ENCODE measurements at places on chromosomes 4 and X.

DNA sequence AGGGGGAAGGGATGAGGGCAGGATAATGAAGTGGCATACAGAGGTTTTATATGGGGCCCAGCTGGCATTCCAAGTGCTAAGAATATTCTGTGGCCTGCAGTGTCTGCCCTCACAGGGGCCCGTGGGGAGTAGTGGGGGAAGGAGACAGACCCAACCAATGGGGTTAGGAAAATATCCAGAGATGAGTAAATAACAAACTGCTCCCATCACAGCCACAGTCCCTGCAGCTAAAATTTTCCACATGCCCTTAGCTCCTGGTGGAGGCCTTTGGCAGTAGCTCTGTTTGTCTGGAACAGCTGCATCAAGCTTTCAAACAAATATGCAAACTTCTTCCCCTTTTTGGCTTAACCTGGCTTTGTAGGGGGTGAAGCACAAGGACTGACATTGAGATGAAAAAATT, 3.1 kb downstream of the SRPX2 start:
- no peak for DNase-seq

GRCh38 chrX:42988700-42989099, 210.7 kb upstream of the PPP1R2C start:
- DNase-seq = no peak

- DNase-seq = no peak
These were observed 534.4 kb downstream of the MID1IP1 start for GRCh38 chrX:39335513-39336235.

DNA sequence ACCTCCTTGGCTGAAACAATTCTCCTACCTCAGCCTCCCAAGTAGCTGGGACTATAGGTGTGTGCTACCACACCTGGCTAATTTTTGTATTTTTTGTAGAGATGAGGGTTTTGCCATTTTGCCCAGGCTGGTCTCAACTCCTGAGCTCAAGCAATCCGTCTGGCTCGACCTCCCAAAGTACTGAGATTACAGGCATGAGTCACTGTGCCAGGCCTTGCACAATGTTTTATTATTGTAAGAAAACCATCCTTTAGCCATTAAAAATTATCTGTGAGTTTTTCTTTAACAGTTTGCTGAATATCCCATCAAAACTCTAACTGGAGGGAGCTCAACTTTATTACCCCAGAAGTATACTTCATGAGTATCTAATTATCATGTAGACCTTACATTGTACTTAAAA, 900.3 kb downstream of the PCDH7 start:
- no peak for DNase-seq

DNA sequence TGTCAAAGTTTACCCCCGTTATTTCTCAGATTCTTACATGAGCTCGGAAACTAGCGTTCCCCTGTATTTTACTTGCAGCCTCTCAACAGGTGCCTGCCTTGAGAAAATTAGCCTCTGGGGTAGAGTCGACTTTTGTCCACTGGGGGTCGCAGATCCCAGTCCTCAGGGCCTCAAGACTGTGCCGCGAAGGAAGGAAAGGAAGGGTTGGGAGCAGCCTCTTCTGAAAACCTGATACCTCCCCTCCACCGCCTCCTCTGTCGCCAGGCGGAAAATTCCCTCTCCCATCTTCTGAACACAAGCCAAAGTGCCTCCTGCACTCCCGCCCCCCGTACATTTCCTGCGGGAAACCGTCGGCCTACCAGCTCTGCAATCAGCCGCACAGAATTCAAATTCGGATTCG, 44.4 kb upstream of the TMSB15B start:
- peak; percentile 63 for DNase-seq

- DNase-seq = no peak
These were observed 33.1 kb downstream of the MAOB start for GRCh38 chrX:43849173-43849572.

- DNase-seq = no peak
These were observed 836 bp upstream of the LNX1 start for GRCh38 chr4:53592122-53592521.

- no peak for DNase-seq
These were observed 16.6 kb upstream of the ERCC6L start for GRCh38 chrX:72255445-72255844.

DNA sequence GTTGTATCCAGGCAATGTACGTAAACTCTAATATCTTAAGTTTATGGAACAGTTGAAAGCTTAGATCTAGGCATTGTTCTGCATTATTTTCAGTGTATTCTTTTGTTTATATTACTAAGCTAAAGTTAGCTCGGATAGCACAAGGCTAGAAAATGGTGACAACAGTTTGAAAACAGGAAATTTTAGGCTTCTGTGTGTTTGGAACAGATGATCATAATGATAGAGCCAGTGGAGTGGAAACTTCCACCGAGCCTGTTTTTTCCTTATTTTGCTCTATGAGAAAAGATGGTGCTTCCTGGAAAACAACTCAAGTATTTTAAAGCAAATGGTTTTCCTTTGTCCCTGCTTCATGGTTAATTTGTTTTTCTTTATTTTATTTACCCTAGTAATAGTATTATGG, 70.8 kb downstream of the GAB1 start:
- no peak for DNase-seq

GRCh38 chrX:54230435-54231148, 47.5 kb upstream of the FAM120C start:
- DNase-seq = no peak

- DNase-seq = no peak
These were observed 10.6 kb downstream of the FAM184B start for GRCh38 chr4:17770845-17771244.

DNA sequence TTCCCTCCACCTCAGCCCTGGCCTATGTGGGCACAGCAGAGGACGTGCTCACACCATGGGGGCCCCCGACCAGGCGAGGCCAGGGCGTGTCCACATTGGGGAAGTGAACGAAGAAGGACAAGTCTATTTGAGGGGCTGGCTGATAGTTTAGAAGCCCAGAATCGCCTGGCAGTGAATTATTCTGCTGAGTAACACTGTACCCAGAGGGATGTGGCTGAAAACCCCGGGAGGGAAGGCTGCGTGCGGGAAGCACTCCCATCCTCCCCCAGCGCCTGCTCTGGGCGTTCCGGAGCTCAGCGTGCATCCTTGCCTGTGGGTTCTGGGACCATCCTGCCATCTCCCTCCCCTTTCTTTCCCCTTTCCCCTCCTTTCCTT, 66.6 kb downstream of the TRMT44 start:
- DNase-seq = no peak

DNA sequence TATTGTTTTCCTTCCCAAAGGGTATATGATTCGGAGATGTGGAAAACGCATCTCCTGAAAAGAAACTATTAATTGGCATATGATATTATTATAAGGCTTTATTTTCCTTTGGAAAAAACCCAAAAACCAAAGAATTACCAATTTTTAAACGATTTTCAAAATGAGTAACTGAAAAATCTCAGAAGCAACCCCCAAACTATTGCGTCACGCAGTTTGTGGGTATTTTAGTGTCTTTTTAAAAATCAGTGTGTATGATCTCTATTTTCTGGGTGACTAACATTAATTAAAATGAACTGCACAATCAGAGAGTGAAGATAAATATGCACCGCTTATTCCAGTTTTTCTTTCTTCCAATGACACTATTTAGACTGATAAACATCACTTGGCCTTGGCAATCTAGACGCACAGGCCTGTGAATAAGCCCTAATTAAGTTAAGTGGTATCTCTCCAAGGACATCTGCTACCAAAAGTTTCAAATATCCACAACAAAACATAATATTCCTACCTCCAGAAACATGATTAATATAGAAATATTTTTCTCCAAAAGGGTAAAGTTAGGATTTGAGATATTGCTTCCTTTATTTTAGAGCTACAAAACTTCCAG, 511.5 kb upstream of the FAM241A start:
- DNase-seq = no peak

- DNase-seq = no peak
These were observed 11.0 kb downstream of the EFHC2 start for GRCh38 chrX:44332437-44332836.

- DNase-seq = no peak
These were observed 4.5 kb downstream of the UBA1 start for GRCh38 chrX:47198026-47198686.

DNA sequence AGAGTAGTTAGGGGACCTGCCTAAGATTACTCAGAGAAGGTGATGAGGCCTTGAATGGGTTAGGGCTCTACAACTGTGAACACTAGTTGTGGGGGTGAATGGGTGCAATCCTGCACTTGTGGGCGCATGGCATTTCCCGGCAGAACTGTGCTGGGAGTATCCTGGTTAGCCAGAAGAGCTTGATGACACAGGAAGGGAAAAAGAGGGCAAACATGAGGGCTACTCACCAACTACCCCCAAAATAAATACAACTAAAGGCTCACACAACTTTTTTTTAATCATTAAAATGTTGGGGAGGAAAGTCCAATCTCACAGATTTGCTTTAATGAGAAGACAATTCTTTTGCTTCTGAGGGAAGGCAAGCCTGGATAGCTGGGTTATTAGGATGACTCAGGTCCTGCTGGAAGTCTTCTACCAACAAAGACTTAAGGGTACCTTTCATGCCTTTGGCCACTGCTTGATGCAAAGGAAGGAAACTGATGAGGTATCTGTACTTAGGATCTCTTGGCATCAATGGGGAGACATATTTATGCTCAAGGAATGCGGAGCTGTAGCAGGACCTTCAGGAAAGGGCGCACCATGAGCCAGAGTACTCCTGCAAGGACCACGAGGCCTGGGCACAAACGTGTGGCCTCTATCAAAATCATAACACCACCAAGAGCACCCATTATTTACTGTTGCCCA, 2.6 kb downstream of the PHKA2 start:
- DNase-seq = no peak

DNA sequence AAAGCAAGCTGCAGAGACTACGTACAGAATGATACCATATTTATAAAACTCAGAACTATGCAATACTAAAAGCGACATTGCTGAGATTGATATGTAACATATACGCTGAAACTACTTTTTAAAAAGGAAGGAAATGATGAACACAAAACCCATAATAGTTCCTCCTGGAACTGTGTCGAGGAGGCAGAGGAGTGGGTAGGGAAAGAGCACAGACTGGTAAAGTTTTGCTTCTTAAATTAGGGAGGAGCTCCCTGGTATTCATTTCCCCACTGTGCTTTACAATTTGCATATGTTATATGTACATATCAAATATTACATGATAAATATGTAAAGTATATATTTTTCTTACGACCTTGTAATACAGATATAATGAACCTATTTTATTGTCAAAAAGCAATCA, 13.9 kb downstream of the UFSP2 start:
- no peak for DNase-seq

- peak; percentile 17 for DNase-seq
These were observed 141.0 kb upstream of the FAM47C start for GRCh38 chrX:36867143-36867542.

GRCh38 chrX:37541991-37542390, 29.5 kb upstream of the LANCL3 start:
- no peak for DNase-seq

DNA sequence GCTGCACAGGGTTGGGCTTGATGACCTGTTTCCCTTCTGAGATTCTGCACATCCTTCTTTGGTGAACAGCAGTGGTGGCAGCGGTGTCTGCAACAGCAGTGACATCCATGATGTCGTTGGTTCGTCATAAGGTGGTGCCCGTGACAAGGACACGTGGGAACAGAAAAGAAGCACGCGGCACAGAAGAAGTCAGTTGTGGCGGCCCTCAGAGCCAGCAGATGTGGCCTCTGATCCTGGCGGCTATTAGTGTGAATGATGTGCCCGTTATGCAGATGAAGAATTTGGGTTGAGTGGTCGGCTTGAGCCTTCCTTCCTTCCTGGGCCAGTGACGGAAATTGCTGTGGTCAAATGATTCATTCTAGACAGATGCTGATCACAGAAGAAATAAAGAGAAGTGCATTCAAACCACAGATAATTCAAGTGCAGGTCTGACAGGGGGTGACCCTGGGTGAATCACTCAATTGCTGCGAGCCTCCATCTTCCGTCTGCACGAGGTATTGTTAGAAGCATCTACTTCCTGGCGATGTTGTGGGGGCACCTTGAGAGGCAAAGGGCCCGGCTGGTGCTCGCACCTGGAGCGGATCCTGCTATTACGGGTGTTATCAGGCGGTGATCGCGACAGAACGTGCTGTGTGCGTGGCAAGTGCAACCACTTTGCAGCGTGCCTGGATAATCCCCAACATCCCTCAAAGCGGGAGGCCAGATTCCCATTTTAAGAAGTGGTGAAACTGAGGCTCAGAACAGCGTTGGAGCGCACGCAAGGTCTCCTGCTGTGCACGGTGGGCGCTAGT, 215.2 kb upstream of the PSAPL1 start:
- DNase-seq = no peak

- no peak for DNase-seq
These were observed 62.6 kb downstream of the SORCS2 start for GRCh38 chr4:7254736-7255487.

DNA sequence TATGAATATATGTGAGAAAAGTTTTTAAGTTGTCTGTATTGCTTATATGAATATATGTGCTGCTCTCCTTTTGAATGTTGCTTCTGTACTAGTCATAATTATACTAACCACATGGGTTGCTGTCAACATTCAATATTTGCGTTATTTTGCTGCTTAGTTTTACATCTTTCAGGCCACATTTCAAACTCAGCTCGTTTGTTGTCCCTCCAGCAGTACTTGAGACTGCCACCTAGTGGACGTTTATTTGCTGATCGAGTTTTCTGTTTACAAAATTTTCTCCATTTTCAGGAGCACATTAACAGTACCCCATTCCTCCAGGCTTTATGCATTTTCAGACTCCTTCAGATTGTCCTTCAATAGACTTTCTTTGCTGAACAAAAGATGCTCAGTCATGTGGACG, 75.8 kb downstream of the NUDT11 start:
- DNase-seq = peak; percentile 25

GRCh38 chr4:80307183-80307735, 28.3 kb upstream of the CFAP299 start:
- DNase-seq = no peak

GRCh38 chrX:120125444-120125843, 9.7 kb upstream of the RHOXF1 start:
- no peak for DNase-seq

- DNase-seq = no peak
These were observed 16.3 kb downstream of the CPZ start for GRCh38 chr4:8608714-8609391.

DNA sequence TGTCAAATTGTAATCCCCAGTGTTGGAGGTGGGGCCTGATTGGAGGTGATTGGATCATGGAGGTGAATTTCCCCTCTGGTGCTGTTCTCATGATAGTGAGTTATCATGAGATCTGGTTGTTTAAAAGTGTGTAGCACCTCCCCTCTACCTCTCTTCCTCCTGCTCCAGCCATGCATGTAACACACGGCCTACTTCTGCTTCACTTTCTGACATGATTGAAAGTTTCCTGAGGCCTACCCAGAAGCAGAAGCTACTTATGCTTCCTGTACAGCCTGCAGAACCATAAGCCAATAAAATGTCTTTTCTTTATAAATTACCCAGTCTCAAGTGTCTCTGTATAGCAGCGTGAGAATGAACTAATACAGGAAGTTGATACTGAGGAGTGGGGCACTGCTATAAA, 61.7 kb upstream of the DDX60 start:
- no peak for DNase-seq

GRCh38 chr4:114108869-114109268, 129.4 kb upstream of the ARSJ start:
- DNase-seq = no peak

Measured in left kidney (tissue), 8 donors.